Activated CD4-positive, alpha-beta T cell treated with anti-CD3 and anti-CD28 coated beads, Interleukin-2, amount 10 ng/mL, durations not matched to agents 7 days and 5 days (primary cell): ENCODE measurements at places on chromosomes 13 and 19. TPM values are rescaled to one million over a fixed set of nuclear protein-coding genes. Genes with fewer than 3 reads are reported as not detected.

Gene TRMT1
- total RNA-seq: 58.3 TPM

Gene ASPDH
- not detected for total RNA-seq

Gene DHDH
- total RNA-seq: 3.1 TPM

Gene PBX4
- total RNA-seq: 38.4 TPM

Gene ATP8A2
- total RNA-seq: 0.42 TPM

Gene CGB3
- total RNA-seq: not detected

Gene MISP
- total RNA-seq: not detected

Gene ZNF99
- not detected for total RNA-seq
